ENCODE measurements at places on chromosomes 1 and 21.

DNA sequence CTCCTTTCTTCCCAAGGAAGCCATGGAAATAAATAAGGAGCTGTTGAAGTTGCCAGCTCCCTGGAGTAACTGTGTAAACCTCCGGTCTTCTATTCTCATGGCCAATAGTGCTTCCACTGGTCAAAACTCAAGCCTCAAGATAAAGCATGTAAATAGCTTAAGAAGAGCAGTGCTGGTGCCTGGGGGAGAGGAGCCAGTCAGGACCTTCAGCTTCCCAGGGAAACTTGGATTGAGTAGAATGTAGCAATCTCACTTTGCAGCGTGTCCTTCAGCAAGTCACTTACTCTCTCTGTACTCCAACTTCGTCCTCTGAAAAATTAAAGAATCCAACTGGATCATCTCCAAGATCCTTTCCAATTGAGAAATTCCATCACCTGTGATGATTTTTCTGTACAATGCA is 44.7 kb downstream of the NAV1 start:
- DNase-seq: no peak

DNA sequence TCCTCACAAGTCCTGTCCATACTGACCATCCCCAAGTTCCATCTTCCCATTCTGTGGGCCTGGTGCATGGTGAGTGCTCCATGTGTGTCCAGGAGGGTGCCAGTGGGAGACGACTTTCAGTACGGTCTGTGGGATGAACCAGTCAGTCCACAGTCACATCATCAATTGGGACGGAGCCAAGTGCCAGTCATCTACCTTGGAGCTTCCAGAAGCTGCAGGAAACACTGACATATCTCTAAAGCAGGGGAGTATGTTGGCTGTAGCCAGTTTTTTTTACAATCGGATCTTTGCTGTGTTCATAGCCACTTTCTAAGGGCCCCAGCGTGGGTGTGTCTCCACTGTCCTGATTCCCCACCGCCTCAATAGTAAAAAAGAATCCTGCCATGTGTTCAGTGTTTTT is 13.6 kb upstream of the TRIM17 start:
- DNase-seq: no peak

GRCh38 chr1:160548183-160548582 is 25.1 kb upstream of the SLAMF6 start:
- no peak for DNase-seq

- DNase-seq: no peak
These were observed 31.4 kb downstream of the POFUT2 start for GRCh38 chr21:45256021-45256911.

- no peak for DNase-seq
These were observed 30.6 kb upstream of the ZP4 start for GRCh38 chr1:237921306-237921705.

DNA sequence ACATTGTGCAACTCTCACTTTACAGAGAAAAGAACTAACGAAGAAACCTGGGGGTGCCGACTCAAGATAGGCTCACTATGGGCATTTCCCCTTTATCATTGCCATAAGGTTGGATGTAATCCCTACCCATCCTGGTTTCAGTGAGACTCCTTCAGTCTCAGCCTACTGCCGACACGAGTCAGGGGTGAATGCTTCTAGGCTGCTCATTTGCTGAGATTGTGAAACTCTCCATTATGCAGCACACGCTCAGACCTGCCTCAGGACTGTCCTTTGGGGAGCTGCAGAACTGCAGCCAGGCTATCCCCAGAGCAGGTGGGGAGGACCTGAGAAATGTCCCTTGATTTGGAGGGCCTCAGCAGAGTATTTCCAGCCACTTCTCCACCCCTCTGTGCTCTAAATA is 22.2 kb downstream of the TSHB start:
- no peak for DNase-seq

GRCh38 chr21:42465008-42465802 is 30.8 kb downstream of the RSPH1 start:
- DNase-seq: no peak

DNA sequence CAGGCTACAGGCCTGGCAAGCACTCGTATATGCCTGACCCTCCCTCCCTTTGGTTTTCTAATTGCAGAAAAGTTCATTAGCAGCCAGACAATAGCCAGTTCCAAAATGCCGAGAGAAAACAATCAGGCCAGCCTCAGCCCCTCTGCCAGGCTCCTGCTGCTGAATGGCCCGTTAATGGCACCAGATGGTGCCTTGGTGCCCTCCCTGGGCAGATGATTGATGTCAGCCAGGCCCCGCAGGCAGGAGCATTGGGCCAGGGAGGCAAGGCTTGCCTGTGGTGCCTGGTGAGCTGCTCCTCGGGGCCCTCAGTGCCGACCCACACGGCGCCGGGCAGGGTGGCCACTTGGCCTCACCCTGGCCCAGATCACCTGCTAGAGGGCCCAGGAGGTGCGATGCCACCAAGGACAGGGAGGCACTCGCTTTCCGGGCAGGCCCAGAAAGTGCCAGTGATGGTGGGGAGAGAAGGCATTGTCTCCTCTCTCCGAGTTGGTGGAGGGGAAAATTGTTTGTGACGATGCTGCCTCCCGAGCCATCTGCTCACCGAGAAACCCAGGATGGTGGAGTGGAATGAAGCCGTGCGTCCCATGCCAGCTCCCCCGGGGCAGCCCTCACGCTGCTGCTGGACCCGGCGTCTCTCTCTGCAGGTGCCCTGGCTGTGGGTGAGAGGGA is 28.1 kb downstream of the QSOX1 start:
- no peak for DNase-seq

GRCh38 chr1:245179706-245180105 is 24.9 kb downstream of the KIF26B start:
- DNase-seq: no peak

DNA sequence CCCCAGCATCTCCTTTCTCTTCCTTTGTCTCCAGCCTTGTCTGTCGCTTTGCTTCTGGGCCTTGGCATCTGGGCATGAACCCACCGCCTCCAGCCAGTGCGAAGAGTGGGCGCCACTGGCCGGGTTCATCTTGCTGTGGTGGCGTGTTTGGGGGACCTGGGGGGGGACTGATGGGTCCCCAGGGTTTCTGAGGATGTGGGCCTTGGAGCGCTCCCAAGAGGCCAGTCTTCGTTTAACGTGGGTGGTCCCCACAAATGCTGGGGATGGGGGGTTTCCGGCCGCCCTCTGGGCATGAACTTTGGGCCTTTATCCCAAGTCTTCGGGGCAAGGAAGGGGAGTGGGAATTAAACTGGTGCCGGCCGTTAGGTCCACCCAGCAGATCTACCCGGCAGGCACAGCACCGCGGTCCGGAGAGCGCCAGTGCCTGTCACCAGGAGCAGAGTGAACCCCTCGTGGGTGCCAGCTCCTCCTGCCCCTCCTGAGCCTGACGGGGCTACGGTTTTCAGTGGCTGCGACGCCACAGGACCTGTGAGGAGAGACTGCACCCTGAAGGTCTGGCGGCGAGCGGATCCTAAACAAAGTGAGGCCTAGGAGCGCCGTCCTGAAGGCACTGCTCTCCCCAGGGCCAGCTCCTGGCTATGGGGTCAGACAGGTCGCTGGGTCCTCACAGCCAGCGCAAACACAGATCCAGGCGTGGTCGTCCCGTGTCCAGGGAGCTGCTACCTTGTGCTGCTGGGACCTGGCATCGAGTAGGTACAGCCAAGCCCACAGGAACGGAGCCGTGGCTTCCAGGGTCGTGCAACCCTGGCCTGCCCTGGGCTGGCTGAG is 12.1 kb upstream of the C1orf174 start:
- DNase-seq: no peak

GRCh38 chr1:92951141-92951582 is 10.1 kb downstream of the DIPK1A start:
- no peak for DNase-seq

DNA sequence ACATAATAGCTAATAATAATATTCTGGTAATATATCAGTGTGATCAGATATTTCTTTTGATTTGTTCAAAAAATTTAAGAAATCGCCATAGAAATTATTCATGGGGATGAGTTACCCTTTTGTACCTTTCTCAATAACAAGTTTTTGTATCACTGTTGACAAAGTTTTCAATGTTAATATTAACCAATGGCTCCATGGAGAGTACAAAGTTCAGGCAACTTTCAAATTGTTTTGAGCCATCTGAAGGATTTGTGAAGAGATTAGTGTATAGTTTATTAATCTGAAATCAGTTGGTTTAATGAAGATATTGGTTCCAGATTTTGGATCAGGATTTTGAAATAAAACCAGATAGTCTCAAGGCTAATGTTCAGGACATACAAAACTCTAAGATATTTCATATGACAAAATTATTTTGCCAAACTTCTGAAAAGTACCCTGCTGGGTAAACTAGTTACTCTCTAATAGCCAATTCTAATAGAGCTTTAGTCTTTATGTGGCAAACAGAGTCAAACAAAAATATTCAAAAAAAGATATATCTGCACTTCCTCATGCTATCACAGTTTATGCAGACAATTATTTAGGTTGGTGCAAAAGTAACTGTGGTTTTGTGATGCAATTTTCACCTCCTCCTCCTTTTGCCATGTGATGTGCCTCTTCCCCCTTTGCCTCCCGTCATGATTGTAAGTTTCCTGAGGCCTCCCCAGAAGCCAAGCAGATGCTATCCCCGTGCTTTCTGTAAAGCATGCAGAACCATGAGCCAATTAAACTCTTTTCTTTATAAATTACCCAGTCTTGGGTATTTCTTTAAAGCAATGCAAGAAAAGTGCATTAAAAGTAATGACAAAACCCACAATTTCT is 1105.0 kb downstream of the PLA2G4A start:
- no peak for DNase-seq

DNA sequence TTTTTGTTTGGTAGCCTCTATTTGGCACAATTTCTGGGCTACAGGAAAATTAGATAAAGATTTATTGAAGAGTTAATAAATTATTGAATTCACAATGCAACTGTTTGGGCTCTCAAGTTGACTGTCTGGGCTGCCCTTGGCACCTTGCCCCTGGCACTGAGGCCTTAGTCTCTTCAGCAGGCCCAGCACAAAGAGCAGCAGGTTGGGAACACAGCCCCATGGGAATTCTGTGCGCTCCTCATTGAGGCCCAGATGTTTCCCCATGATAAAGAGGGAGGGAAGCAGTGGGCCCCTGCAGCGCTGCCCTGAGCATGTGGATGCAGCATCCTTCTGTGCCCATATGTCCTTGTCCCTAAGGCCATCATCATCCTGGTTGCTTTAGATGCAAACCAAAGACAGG is 2.9 kb downstream of the CRNN start:
- DNase-seq: no peak

DNA sequence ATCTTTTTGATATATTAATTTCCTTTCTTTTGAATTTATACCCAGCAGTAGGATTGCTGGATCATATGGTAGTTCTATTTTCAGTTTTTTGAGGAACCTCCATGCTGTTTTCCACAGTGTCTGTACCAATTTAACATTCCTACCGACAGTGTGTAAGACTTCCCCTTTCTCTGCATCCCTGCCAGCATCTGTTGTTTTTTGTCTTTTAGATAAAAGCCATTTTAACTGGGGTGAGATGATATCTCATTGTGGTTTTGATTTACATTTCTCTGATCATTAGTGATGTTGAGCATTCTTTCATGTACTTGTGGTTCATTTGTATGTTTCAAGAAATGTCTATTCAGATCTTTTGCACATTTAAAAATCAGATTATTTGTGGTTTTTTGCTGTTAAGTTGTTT is 62.4 kb upstream of the STUM start:
- no peak for DNase-seq

DNA sequence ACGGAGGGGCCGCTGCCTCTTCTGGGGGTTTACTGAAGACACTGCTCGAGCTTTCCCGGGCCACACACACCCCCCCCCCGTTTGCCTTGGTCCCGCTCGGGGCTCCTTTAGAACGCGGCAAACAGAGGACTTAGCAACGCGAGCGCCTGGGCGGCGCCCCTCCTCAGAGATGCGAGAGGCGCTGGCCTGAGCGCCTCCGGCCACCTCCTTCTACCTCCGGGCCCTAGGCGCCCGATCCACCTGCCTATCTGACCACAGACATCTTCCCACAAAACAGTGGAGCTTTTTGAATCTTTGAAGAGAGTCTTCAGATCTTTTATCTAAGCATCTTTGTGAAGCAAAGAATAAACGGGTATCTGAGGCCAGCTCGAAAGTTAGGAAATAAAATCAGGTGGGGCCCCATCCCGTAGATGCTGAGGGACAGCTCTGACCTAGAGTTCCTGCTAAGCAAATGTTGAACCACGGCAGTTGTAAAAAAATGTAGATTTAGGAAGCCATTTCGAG is 436 bp upstream of the TTLL7 start:
- DNase-seq: no peak

DNA sequence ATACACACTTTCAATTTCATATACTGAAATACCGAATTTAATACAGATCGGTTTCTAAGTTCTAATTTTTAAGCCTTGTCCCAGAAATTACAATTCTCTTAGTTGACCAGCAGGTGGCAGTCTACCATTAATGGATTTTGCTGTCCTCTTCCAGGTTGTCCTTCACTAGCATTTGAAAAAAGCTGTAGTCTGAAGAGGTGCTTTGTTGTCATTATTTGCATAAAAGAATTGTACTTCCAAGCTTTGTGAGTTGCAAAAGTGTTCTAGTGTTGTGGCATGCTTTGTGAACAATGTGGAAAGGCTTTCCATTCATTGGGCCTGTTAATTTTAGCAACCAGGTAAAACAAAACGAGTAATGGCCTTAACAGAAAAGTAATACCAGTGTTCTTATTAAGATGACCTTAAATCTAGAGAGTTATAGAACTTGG is 193.6 kb downstream of the RPS6KC1 start:
- no peak for DNase-seq

DNA sequence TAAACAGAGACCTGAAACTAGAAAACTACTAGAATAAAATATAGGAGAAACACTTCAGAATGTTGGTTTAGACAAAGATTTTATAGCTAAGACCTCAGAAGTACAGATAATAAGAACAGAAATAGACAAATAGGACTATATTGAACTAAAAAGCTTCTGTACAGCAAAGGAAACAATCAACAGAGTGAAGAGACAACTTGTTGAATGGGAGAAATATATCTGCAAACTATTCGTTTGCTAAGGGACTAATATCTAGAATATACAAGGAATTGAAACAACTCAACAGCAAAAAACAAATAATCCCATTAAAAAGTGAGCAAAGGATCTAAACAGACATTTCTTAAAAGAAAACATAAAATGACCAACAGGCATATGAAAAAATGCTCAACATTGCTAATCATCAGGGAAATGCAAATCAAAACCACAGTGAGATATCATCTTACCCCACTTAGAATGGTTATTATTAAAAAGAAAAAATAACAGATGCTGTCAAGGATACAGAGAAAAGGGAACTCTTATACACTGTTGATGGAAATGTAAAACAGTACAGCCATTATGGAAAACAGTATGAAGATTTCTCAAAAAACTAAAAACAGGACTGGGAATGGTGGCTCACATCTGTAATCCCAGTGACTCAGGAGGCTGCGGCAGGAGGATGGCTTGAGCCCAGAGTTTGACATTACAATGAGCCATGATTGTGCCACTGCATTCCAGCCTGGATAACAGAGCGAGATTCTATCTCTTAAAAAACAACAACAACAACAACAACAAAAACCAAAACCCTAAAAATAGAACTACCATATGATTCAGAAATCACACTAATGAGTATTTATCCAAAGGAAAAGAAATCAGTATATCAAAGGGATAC is 37.3 kb upstream of the ZSWIM5 start:
- no peak for DNase-seq

- DNase-seq: no peak
These were observed 48.7 kb downstream of the SPAG17 start for GRCh38 chr1:118136187-118136941.

GRCh38 chr1:196152086-196152485 is 456.2 kb downstream of the KCNT2 start:
- no peak for DNase-seq

All from activated CD8-positive, alpha-beta memory T cell treated with anti-CD3 and anti-CD28 coated beads for 1 hour (primary cell).